HL-60 (cell line): ENCODE measurements at places on chromosomes 6 and 20.

DNA sequence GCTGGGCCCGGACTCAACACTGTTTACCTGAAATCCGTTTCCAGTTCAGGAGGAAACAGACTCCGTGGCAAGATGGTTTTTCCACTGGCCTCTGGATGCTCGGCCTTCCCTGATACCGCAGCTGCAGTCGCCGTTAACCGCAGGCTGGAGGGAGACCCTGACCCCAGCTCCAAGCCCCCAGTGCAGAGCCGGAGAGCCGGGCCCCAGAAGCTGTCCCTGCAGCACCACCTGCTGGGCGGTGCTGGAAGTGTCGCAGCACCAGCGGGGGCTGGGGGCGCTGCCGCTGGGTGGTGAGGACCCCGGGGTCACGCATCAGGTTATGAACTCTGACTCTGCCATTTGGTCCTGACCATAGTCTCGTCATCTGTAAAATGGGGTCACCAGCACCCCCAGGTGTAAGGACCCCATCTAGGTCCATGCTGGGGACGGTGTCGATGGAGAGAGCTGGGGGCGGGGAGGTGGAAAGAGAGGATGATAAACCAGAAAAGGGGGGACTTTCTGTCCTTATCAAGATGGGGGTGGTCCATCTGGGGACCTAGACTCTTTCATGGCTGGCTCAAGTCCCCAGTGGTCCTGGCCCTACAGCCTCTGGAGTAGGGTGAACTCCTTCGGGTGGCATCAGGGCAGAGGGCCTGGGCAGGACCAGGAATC lies 20.8 kb upstream of the CHRNA4 start:
- no peak for DNase-seq

- DNase-seq = no peak
Measured at GRCh38 chr20:10080574-10080973, 45.8 kb downstream of the ANKEF1 start.

- no peak for DNase-seq
Measured at GRCh38 chr6:42021847-42022754, 28.2 kb upstream of the TAF8 start.

GRCh38 chr6:14743474-14744211 lies 502.2 kb upstream of the JARID2 start:
- DNase-seq = peak; percentile 90

DNA sequence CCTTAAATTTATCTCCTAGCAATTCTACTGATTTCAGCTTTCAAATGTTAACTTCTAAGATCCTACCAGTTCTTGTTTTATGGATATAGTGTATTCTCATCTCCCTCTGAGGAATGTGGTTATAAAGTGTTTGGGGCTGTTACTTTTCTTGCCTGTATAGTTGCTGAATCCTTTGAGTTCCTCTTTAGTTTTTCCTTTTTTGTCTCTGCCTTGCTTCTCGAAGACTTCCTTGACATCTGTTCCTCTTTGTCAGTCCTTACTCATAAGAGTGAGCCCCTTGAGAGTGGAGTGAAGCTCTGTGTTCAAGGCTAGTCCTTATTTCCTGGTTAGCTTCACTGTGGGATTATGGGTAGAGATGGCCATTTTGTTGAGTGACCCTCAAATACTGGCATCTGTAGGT lies 84.6 kb downstream of the ELOVL4 start:
- no peak for DNase-seq

DNA sequence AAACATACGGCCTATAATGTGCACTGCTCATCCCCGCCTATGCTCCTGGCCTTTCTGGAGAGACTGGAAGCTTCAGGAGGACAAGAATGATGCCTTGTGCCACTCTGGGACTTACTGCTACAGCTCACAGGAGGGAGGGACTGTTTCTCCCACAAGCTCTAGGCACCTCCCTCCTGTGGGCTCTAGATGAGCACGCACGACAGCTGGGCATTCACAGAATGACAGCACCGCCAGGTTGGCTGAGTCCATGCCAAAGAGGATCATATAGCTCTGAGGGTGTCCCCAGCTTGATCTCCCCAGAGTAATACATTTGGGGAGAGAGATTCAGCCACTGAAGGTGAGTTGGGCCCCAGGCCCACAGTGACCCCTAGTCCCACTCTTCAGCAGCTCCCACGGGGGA lies 10.1 kb upstream of the PGC start:
- no peak for DNase-seq

GRCh38 chr6:104431096-104431495 lies 428.6 kb downstream of the HACE1 start:
- DNase-seq = no peak

DNA sequence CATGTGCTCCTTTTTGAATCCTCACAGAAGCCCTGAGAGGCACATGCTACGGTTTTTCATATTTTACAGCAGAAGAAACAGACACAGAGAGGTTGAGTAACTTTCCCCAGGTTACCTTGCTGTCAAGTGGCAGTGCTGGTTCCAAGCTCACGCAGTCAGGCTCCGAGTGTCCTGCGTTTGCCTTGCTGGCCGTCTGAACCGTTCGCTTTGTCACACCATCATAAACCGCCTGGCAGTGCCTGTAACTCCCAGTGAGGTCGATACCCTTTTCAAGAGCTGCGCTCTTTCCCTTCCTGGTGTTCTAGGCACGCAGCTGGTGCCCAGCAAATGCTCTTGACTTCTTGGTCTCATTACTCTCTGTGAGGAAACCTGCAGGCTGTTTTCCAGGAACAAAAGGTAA lies 31.3 kb upstream of the KCNG1 start:
- DNase-seq = no peak
